ENCODE measurements at places on chromosomes 6 and 20.

DNA sequence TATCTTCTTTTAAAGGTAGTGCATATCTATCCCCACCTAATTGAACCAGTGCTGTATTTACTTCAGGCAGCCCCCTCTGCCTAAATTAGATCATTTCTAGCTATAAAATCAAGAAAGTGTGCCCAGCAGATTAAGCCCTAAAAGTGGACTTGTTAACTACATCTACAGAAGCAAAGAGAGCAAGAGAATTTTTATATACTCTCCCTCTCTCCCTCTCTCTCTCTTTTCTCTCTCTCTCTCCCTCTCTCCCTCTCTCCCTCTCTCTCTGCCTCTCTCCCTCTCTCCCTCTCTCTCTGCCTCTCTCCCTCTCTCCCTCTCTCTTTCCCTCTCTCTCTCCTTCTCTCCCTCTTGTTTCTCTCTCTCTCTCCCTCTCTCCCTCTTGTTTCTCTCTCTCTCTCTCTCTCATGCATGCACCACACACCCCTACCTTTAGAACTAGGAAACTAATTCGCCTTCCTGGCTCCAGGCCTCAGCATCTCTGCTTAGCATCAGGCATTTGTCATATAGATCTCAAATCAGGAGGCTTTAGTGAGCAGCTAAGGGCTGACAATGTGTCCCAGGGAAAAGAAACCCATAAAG is 71.4 kb downstream of the FOXA2 start:
- DNase-seq, result no peak

DNA sequence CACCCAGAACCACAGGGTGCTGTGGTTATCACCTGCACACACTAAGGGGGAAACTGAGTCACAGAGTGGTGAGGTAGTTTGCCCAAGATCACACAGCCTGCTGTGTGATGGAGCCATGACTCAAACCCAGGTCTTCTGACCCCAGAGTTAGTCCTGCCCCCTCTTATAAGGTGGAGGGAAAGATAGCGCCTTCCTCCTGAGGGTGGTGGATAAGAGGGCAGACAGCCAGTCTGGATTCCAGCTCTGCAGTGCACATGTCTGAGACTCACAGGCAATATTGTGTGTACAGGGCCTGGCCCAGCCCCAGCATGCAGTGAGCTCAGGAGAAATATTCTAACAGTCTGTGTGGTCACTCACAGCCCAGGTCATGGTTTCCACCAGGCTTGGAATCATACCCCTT is 393.7 kb downstream of the CDH4 start:
- DNase-seq, result no peak

DNA sequence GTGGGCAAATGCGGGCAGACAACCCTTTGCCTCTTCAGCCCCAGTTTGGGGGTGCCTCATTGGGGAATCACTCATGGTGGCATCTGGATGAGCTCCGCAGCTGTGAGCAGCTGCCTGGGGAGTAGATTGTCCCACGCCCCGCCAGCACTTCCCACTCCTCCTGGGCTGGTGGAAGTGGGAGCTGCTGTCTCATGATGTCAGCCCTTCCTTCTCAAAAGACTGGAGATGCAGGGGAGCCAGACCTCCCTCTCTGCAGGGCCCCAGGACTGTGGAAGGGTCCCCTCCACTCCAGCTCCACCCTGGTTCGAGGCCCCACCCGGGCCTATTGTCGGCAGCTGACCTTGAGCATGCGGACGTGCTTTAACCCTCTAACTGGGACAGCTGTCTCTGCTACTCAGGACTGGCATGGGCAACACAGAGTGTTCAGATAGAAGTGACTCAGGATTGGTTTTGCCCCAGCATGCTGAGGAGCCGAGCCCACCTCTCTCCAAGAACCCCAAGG is 2.0 kb downstream of the UNC93A start:
- no peak for DNase-seq

DNA sequence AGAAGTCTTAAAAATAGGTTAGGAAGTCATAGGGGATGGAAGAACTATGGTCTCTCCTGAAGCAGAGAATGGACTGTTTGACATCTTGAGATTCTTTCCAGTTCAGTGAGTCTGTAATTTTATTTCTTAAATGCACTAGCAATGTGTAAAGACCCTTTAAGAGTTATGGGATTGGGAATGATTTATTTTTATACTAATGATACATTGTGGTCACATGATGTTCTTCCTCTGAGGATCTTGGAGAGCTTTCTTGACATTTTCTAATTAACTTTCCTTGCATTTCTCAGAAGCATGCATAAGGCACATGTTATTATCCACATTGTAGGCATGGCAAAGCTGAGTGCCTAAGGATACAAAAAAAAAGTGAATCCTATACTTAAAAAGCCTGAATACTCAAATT is 507.6 kb upstream of the NRSN1 start:
- no peak for DNase-seq

GRCh38 chr6:42125231-42125630 is 17.2 kb downstream of the C6orf132 start:
- no peak for DNase-seq
